Regular cardiac myocyte (primary cell): ENCODE measurements at places on chromosomes 11 and 22. TPM values are rescaled to one million over a fixed set of nuclear protein-coding genes. Genes with fewer than 3 reads are reported as not detected.

P2RX6 gene
- 2.7 and 9.3 TPM in 2 replicates for total RNA-seq

OR8D4 gene
- not detected in 2 replicates for total RNA-seq

NRXN2 gene
- 7.5 and 23.1 TPM in 2 replicates for total RNA-seq

DDI1 gene
- total RNA-seq = not detected in 2 replicates

MB gene
- total RNA-seq = 0.77 and 0.85 TPM in 2 replicates
